ENCODE measurements at places on chromosomes 4 and X.

DNA sequence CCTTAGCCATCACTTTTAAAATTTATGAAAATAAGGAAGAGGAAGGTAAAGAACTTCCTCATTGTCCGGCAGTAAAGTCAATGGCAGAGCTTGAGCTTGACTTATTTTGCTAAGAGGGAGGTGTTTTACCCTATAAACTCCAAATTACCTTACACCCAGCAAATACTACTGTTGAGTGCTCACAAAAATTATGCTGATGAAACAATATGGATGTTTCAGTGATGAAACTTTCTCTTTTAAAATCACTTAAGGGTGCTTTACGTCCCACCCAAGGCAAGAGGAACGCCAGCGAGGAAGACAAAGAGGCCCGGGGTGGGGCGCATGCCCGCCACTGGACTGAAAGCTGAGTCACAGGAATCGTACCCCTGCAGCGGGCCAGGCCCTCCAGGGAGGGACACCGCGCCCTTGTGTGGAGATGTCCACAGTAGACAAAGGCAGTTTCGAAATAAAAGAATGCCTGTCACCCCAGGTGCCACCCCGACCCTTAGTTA lies 560 bp upstream of the TMSB4X start:
- DNase-seq, result peak; percentile 66

DNA sequence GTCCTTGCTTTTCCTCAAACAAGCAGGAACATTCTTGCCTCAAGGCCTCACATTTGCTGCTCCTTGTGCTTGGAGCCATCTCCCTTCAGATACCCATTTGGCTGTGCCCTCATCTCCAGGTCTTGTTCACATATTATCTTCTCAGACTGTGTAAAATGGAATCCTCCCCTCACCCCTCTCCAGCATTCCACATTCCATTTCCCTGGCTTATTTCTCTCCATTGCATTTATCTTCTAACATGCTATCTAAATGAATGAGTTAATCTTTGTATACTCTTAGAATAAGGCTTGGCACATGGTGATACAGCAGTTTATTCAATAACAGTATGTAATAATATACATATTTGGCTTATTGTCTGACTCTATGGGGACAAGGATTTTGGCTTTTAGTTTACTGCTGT lies 8.8 kb upstream of the GALNT7 start:
- DNase-seq, result no peak

GRCh38 chr4:33924239-33924638 lies 2320.1 kb downstream of the ARAP2 start:
- no peak for DNase-seq

- no peak for DNase-seq
Observed at GRCh38 chr4:67020438-67020797, 524.9 kb downstream of the CENPC start.

DNA sequence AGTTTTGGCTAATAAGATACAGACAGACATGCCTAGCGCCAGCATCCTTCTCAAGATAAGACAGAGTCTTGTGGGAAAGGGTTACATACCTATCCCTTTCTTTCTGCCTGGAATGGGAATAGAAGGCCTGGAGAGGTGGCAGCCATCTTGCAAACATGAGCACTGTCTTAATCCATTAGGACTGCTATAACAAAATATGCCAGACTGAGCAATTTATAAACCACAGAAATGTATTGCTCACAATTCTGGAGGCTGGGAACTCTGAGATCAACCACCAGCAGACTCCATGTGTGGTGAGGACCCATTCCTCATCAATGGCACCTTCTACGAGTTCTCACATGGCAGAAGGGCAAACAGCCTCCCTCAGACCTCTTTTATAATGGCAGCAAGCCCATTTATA lies 26.5 kb upstream of the NEIL3 start:
- no peak for DNase-seq

DNA sequence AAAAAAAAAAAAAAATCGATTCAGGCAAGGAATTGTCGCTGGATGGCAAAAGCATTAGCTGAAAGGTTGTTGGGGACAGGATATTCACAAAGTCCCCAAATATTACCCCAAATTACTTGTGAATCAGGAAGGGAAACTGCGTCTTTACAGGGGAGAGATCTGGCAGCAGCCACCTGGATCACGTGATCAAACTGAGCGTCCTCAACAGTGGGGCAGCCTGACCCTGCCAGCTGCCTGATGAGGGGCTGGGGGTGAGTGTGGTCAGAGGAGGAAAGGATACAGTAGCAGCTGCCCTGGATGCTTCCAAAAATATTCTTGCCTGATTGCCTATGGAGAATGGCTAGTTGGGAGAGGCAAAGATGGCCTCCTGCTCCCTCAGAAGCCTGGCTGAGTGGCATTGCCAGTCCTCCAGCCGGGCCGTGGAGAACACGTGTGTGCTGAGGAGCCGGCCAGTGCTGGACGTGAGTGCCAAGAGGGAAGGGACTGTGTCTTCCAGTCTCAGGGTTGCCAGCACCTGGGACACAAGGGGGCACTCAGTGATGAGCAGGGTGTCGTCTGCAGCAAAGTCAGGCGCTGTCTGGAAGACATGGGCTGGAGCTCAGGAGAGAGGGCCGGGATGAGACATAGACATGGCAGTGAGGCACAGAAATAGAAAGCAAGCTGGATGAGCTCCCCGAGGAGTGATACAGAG lies 3.0 kb upstream of the LAGE3 start:
- DNase-seq, result no peak

GRCh38 chr4:176400816-176401461 lies 81.2 kb downstream of the SPCS3 start:
- DNase-seq, result no peak

GRCh38 chr4:118224243-118224829 lies 128.5 kb downstream of the PRSS12 start:
- no peak for DNase-seq

- no peak for DNase-seq
Observed at GRCh38 chrX:98514032-98514431, 1630.3 kb downstream of the RPA4 start.

DNA sequence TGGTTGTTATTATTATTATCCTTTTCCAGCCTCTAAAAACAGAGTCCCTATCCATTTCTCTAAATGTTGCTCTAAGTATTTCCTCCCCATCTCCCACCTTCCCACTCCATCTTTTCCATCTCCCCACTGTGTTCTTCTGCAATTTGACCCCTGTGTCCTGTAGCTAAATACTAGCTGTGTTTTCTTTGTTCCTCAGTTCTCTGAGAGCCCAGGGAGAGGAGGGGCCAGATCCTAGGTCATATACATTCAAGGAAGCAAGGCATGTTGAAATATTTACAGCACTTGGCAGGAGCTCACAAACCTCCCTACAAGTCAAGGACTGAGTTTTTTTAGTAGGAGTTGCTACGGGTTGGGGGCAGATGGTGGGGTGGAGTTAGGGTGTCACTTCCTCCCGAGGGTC lies 10.5 kb downstream of the SLC16A2 start:
- DNase-seq, result no peak

GRCh38 chr4:127249767-127250108 lies 383.0 kb upstream of the INTU start:
- DNase-seq, result no peak

DNA sequence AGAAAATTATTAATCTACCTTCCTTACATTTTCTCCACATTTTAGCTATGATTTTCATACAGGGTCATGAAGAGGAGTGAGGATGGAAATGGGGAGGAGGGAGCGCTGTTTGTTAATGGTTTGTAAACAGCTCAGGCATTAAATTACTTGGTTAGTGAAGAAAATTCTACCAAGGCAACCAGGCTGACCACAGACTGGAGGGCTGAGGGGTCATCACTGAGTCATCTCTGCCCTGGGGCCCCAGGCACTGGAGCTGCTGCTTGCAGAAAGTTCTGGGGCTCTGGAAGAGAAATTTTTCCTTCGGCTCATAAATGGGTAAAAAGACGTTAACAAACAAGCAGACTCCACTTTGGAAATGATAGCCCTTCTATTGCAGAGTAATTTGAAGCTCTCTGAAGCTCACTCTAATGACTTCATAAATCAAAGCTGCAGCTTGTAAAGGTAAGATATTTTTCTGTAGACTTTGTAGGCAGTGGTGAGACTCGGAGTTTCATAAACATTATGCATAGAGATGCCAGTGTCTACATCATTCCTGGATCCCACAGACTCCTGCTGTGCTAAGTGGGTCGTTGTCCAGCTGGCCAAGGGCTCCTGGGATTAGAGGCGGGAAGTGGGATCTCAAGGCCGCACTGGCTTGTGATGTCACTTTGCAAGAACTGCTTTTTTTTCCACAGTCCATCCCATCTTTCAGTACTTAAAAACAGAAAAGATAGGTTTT lies 159.6 kb downstream of the PTTG2 start:
- no peak for DNase-seq

- DNase-seq, result no peak
Observed at GRCh38 chrX:111353793-111354192, 58.2 kb downstream of the DCX start.

DNA sequence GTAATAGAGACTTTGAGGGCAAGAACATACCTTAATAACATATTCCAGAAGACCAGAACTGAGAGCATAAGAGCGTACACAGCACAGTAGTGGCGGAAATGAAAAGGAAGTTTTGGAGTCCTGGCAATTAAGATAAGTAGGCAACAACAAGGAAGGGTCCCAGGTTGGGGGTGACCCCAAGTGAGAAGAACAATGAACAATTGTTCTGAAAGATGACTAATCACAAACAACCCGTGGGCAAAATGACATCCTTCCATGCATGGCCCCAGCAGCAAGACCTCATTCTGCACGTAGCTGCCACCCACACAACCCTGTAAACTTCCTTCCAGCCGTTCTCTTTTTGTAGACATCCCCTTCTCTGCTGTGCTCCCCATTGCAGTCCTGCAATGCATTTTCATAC lies 384.4 kb upstream of the PABPC4L start:
- DNase-seq, result no peak

DNA sequence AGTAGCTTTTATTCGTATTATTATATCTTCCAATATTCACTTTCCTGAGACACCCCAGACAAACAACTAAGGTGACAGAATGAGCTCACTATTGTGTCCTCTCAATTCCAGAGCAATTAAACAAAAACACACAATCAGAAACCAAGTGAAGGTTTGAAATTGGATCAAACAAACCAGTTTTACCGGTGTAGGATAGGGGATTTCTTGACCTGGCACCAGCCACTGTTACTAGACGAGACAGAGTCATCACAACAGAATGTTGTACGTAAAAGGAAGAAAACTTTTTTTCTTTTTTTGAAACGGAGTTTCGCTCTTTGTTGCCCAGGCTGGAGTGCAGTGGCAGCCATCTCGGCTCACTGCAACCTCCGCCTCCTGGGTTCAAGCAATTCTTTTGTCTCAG lies 43.7 kb downstream of the LDOC1 start:
- DNase-seq, result no peak

DNA sequence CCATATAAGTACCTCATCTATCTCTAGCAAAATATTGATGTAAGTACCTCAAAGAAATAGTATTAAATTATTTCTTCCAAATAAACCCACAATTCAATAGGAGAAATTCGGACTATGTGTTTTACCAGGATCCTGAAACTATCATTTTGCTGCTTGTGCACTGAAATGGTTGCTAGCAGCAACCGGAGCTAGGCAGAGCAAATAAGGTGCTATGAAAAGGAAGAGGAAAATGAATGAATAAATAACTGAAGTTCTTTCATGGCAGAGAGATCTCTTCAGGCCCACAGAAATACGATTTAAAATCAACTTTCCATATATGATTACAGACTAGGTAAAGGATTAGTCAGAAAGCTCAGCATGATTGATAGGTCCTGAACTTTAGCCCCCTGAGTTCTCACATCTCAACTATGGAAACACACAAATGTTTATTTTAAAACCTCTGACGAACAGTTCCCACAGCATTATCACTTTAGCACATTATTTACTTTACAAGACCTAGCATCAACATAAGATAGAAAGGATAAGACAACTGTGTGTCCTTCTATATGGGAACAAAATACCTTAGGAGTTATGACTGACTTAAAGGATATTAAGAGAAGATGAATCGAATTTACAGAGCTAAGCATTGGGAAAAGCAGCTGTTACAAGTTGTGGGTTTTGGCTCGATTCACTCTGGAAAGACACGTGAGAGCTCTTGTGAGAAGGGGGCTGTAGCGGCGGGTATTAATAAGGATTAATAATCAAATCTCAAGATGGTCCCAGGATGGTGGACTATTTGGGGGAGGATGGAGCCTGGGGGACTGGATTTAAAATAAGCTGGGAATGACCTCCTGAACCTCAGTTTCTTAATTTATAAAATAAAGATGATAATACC lies 104.3 kb downstream of the CORIN start:
- no peak for DNase-seq

DNA sequence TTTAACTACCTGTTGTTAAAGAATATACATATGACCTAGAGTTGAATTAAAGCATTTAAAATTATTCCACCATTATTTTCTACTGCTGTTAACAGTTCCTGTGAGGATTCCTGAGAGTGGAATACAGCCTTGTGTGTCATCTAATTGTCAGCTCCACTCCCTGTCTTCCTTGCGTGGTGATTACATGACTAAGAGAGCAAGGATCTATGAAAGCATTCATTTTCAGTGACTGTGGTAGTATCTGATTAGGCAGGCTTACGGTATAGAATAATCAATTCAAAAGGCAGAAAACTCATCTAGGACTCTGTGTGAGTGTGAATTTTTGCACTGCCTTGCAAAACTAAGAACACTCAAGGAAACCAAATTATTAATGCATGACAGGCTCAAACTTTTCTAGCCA lies 577.8 kb downstream of the SH3BGRL start:
- DNase-seq, result no peak

DNA sequence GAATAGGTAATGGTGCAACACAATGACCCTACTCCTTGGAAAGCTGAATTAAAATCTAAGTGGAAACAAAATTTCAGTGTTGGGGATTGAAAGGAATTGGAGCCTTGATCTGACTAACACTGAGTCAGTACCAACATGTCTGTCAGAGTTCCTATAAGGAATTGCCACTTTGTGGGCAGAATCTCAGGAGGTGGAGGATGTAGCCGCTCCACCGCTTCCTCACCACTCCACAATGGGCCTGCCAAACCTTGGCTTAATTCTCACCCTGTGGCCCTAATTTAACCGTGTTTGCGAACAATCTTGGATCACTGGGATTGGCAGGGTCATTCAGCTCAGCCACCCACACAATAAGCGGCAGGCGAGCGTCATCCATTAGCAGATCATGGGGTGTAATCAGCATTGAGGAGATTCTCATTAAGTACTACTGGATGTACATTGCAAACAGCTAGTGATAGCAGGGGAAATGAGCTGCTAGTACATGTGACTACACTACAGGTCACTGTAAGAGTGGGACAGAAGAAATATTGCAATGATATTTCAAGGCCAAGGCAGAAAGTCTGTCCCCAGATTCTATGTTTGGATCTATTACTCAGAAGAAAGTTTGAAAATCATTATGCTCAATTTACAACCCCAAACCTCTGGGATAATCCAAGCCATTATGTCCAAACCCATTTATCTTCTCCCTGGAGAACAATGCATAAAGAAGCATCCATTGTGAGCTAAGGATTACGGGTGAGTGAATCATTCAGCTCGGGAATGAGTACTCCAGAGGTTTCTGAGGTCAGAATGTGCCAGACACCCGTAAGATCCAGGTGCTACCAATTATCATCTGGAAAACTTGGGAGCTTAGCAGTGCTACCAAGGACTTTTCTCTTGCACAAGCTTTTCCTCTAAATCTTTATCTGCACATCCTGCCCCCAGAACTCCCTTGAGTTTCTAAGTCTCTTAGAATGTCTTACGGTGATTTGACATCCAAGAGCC lies 5.8 kb downstream of the SRPX start:
- no peak for DNase-seq

GRCh38 chrX:40952855-40953254 lies 132.4 kb upstream of the USP9X start:
- no peak for DNase-seq

GRCh38 chr4:15043922-15044321 lies 41.6 kb downstream of the CPEB2 start:
- DNase-seq, result no peak

GRCh38 chr4:28555866-28556265 lies 1695.2 kb downstream of the STIM2 start:
- no peak for DNase-seq

Measured in activated naive CD4-positive, alpha-beta T cell treated with Interleukin-2 at 50 U/mL for 16 hours (primary cell).